Fibroblast of gingiva (primary cell): ENCODE measurements at places on chromosomes 7 and 10.

- no peak for DNase-seq
Observed at GRCh38 chr7:68476966-68477365, 1121.3 kb upstream of the AUTS2 start.

DNA sequence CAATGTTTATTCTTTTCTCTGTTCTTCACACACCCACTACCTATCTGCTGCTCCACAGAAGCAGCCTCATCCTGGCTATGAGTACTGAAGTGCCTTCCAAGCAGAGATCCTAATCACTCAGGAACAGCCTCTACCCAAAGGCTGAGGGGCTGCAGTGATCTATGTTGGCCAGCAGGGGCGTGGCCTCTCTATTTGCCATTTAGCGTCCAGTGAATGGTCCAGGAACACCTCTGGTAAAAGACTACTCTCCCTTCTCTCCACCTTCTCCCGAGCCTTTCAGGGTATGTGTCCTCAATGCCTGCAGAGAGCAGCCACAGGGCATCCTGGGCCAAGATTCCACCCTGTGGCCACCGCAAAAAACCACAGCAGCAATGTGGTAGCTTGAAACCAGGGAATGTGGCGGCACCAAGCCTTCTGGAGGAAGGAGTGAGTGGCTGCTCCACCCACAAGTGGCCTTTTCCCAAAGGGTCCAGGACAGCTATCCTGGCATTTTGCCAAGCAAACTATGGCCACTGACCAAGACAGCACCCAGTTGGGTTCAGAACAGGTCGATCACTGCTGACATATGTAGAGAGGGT, 70.9 kb downstream of the SYPL1 start:
- no peak for DNase-seq

DNA sequence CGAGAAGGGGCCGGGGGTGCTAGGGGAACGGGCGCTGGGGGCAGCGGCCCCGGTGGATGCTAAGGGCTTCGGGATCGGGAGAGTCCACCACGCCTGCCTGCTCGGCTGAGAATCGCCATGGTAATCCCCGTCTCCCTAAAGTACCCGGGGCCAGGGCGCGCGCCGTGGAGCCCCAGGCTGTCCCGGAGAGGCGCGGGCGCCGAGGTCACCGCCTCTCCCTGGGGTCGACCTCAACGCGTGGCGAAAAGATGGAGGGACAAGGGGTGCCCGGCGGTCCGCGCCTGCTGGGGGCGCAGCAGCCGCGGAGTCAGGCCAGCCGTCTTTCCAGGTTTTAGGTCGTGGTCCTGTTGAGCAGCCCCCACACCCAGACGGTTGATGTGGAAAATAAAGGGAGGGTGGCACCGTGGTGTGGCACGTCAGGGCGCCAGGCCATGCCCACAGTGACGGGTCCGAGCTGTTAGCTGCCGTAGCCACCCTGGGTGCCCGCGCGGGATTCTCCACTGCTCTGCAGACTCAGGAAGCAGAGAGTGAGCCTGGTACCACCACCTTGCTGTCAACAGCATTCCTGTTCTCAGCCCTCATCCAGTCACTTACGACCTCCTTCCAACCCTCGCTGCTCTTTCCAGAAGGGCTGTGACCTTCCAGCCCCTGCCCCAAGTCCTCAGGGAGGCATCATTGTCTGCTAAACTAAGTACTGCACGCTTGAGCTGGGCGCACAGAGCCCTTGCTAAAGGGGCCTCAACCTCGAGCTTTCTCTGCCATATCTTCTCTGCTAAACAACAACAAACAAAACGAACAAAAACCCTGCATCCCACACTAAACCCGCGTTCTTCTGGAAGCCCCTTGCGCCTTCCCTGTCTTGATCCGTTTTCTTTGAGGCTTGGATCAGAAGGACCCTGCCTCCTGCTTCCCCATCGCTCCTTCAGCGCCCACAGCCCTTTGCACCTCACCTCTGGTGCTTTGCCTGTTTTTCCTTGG, 666 bp downstream of the SMKR1 start:
- DNase-seq = no peak

DNA sequence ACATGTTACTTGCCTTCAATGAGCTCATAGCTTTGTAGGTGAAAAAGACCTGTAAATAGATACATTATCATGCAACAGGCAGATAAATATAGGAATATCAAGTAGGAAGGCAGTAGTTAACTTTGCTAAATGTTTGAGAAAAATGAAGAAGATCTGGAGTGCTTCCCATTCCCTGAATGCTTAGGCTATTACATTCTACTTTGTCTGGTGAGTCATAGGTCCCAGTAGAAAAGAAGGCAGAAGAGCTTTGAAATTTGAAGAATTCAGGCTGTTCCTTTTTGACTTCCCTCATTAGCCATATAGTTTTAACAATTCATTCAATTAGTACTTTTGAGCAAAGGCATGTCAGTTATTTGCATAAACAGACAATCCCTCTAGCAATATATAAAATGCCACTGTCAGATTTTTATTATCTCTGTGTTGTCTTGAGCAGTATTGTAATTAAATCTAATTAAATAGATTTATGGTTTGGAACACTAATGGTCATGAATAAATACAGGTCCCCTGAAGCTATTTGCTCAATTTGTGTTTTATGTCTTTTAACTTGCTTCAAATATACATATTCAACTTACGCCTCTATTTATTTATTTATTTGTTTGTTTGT, 875.0 kb downstream of the REEP3 start:
- DNase-seq = no peak
